ENCODE measurements at places on chromosomes 6 and 20.

GRCh38 chr6:24662236-24662635 is 4.5 kb downstream of the TDP2 start:
- no peak for DNase-seq

DNA sequence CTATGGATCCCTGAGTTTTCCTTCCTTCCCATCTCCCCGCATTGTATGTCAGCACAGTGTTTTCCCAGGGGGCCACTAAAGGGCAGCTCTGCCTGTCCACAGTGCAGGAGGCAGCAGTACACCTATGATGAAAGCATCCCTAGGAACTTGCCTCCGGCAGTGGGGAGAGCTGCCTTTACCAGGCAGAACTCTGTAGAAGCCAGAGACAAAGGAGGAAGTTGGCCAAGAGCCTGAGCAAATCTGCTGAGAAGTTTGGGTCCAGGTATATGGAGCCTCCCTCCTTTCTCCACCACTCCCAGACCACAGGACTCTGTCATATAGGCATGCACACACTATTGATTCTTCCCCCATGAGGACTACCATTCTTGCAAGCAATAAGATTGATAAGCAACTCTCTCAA is 282.7 kb downstream of the TBC1D7 start:
- no peak for DNase-seq

DNA sequence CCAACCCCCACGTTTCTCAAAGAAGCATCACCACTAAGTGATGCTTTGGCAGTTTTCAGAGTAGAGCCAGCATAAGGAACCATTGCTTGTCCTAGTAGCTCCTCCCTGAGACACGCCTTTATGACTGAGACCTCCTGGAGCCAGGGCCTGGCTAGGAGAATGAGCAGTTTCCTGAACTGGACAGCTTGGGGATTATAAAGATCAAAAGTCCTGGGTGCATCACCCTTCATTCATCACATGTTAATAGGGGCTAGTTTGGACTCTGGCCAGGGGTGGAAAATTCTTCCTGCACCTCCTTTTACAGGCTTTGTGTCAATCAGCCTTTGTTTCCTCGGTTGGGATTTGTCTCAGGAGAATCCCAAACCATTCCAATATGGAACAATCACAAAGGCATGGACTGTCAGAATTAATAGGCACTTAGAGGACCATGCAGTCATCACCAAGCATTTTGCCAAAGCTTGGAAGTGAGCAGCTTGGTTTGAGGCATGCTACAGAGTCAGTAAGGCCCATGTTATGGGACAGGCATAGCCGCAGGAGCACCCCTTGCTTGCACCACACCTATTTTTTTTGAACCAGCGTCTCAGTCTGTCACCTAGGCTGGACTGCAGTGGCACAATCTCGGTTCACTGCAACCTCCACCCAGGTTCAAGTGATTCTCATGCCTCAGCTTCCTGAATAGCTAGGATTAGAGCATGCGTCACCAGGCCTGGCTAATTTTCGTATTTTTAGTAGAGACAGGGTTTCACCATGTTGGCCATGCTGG is 64.9 kb upstream of the TGM3 start:
- DNase-seq, result no peak

- DNase-seq, result no peak
These were observed 28.7 kb downstream of the PRND start for GRCh38 chr20:4750381-4750780.

- no peak for DNase-seq
These were observed 24.4 kb downstream of the RRAGD start for GRCh38 chr6:89387516-89388201.

DNA sequence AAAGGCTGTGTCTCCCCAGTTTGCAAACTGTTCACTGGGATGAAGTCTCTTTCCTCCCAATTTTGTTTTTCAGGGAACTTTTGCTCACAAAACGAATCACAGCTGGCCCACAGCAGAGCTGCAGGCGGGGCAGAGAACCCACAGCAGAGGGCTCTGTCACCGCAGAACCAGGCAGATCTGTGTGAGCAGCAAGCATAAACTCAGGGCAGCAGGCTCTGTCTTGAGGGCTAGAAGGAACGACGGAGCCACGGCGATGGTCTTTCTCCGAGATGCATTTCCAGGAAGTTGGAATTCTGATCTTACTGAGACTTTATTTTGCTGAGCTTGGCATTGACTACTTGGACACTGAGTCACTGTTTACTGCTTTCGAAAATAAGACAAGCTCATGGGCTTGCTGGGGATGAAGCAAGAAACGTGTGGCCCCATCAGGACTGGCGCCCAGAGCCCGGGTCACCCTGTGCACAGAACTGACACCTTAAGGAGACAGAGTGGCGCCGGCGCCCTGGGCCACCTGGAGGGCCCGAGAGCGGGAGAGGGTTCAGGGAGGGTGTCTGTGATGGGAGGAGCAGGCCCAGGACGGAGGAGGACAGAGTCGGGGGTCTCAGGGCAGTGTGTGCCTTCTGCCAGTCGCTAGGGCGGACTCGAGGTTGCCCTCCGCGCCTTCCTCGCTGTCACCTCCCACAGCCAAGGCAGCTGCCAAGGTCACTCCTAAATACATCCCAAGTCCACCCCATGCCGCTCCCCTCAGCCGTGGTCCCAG is 106.3 kb upstream of the NXT1 start:
- DNase-seq, result no peak

DNA sequence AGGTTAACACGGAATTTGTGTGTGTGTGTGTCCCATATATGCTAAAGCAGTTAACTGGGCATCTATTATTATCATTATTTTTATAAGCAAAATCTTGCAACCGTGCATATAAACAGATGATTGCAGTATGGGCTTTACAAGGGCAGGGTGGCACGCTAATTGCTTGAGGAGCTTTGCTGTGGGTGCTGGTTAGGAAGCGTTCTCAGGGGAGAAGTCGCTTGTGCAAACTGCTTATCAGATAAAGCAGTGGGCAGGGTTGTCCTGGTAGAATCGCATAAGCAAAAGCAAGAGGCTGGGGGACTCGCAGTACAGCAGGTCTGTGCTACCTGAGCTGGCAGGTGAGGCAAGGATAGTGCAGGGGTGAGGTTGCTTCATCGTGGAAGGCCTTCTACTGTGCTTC is 9.7 kb upstream of the CCN6 start:
- DNase-seq, result no peak

GRCh38 chr6:166836785-166837718 is 119.3 kb downstream of the RNASET2 start:
- DNase-seq, result no peak

GRCh38 chr6:90083891-90084290 is 189.6 kb downstream of the GJA10 start:
- no peak for DNase-seq

- DNase-seq, result no peak
These were observed 107.3 kb downstream of the EPB41L2 start for GRCh38 chr6:130955755-130956154.

- DNase-seq, result no peak
These were observed 40.6 kb downstream of the TOX2 start for GRCh38 chr20:43955062-43955749.

DNA sequence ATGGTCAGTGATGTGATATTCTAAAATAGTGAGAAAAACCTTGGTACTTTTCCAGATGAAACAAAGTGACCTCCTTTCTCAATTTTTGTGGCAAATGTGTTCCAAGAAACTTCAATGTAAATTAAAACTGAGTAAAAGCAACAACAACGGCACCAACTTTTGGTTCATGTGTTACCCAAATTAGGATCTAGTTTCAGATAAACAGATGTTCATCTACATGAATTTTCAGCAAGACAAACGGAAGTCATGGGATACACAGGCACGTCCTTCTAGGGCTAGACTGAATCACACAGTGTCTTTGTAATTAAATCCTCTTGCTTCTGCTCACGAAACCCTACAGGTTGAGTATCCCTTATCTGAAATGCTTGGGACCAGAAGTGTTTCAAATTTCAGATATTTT is 915.2 kb downstream of the TFAP2A start:
- DNase-seq, result no peak

GRCh38 chr6:140849456-140849855 is 1283.3 kb upstream of the GJE1 start:
- no peak for DNase-seq

DNA sequence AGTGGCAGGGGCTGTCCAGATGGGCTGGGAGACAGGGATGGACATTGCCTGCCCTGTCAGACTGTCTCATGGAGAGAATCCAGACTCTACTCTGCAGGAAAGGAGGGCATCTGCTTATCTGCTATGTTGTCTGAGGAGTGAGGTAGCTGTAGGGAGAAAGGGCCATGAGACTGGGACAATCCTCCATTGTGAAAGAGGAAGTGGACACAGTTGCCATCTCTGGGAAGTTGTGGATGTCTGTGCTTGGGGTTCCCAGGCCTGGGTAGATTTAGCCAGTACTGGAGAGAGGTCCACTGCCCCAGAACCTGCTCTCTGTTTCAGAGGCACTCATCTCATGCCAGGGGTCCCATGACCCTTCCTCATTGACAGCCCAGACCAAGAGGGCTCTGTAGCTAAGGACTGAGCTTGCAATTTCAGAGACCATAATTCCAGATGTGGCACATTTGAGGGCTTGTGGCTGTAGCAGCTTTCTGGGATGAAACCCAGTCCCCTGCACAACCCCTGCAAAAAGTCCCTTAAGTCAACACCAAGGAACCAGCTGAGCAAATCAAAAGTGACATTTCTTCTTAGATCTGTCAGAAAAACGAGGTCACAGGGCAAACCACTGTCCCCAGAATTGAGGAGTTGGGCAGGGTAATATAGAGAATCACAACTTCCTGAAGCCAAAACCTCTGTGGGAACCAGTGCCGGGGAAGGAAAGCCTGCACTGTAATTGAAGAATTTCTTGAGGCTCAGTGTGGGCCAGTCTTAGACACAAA is 4.1 kb upstream of the SIRPG start:
- no peak for DNase-seq

GRCh38 chr6:26136321-26136720 is 49.1 kb downstream of the HFE start:
- no peak for DNase-seq

DNA sequence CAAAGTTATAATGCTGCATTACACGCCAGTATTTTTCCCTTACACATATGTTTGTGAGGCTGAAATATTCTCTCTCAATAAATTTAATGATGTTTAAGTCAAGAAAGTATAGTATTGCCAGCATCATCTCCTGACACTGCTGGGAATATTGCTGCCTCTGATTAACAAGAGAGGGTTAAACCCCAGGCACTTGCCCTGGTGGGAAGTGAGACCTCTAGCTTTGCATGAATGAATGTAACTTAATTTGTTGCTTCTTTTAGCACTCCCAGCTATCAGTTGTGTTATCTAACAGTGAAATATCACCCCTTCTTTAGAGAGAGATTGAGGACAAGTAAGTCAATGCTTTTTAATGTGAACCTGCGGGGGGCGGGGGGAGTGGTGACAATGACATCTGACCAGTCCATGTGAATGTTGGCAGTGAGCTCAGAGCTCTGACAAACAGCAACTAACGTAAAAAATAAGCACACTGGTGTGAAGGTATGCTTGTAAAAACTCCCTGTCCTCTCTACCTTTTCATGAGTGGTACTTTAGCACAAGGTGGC is 9.8 kb downstream of the FOXA2 start:
- DNase-seq, result no peak

GRCh38 chr20:43914311-43915210 is at the start of gene TOX2:
TOX2 (plus strand) TSS chr20:43914852; CDS start chr20:43914892, 40 bp downstream.
- no peak for DNase-seq

DNA sequence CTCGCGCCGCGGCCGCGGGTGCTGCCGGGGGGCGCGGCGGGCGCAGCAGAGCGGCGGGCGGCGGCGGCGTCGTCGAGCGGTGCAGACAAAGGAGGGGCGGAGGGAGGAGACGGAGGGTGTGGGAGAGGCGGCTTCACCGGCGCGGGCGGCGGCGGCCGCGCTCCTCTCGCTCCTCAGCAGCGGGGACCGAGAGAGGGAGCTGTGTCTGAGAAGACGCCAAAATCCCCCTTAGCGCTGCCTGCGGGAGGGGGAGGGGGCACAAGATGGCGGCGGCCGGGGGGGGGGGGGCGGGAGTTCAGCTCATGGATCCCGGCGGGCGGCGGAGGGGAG is 296 bp downstream of the ADNP start:
- no peak for DNase-seq

- no peak for DNase-seq
These were observed 98.7 kb downstream of the TRIM27 start for GRCh38 chr6:28824793-28825731.

DNA sequence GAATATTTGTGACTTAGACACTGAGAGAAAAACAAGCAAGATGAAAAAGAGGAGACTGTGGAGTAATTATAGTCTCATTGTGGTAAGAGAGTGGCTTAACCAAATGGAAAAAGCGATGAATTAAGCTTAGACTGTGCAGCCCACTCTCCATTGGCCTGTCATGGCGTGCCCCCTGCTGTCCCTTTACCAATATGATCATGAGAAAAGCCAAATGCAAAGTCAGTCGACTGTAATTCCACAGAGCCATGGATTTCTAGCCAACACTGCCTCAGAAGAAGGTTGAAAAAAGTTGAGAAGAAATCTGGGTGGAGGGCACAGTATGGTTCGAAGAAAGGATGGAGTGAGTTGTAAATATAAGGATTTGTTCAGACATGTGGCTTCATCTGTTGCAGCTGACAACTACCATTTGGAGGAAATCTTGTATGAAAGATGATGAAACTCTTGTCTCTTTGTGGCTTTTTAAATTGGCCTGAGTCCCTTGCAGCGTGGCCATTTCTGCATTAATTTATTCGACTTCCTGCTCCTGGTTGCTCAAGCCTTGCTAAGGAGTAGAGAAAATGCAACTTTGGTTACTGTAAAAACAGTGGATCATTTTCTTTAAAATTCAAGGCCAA is 251.4 kb downstream of the DOK5 start:
- DNase-seq, result no peak
